ENCODE measurements at places on chromosomes 2 and 18. TPM values are rescaled to one million over a fixed set of nuclear protein-coding genes. Genes with fewer than 3 reads are reported as not detected.

Gene SH3RF3
- total RNA-seq: 20.4 TPM

Gene TEKT4
- 0.22 TPM for total RNA-seq

Gene CROCC2
- total RNA-seq: not detected

Gene LGALSL
- total RNA-seq: 21.7 TPM

Gene NCOA1
- 41.7 TPM for total RNA-seq

Gene TEX44
- not detected for total RNA-seq

Gene CLEC4F
- 0.48 TPM for total RNA-seq

Gene ALK
- total RNA-seq: 1.0 TPM

Gene GPR35
- total RNA-seq: 1.9 TPM

Gene COLEC12
- 36.7 TPM for total RNA-seq

Gene C2orf66
- total RNA-seq: 0.26 TPM

Gene IL1R2
- 101 TPM for total RNA-seq

Gene DCTN1
- total RNA-seq: 97.1 TPM

Gene SKOR2
- total RNA-seq: not detected

Gene CCDC148
- total RNA-seq: 0.35 TPM

Gene DTNA
- 19.7 TPM for total RNA-seq

Gene RMND5A
- 30.9 TPM for total RNA-seq

Gene RALB
- 50.8 TPM for total RNA-seq

Gene AP1S3
- 0.61 TPM for total RNA-seq

Gene DYNAP
- total RNA-seq: not detected

Gene NEU2
- not detected for total RNA-seq

Gene FOXI3
- total RNA-seq: not detected

Gene SIX2
- total RNA-seq: 2.3 TPM

Gene RHBDD1
- total RNA-seq: 31.9 TPM

Gene M1AP
- total RNA-seq: 0.32 TPM

Gene CDH20
- total RNA-seq: 0.74 TPM

Gene SERPINB3
- not detected for total RNA-seq

Gene FAM136A
- total RNA-seq: 25.9 TPM

Gene NCKAP5
- total RNA-seq: 1.7 TPM

Gene SCN1A
- total RNA-seq: not detected

Gene FAM237A
- total RNA-seq: not detected

Gene FAP
- total RNA-seq: 24.7 TPM

Gene GRHL1
- 18.0 TPM for total RNA-seq

Gene SERPINB11
- not detected for total RNA-seq

Gene CCDC102B
- total RNA-seq: 10.7 TPM

Gene CHRNG
- not detected for total RNA-seq

Gene RNF152
- 9.6 TPM for total RNA-seq

Gene NEDD4L
- 43.7 TPM for total RNA-seq

All from mesenteric fat pad (tissue), 1 donor.